ENCODE measurements at places on chromosomes 6 and 20.

- DNase-seq = no peak
Observed at GRCh38 chr6:113596387-113597230, 260.5 kb upstream of the MARCKS start.

GRCh38 chr6:49423817-49424216 lies 39.2 kb downstream of the MMUT start:
- no peak for DNase-seq

- DNase-seq = no peak
Observed at GRCh38 chr6:11778036-11778435, 567 bp downstream of the ADTRP start.

DNA sequence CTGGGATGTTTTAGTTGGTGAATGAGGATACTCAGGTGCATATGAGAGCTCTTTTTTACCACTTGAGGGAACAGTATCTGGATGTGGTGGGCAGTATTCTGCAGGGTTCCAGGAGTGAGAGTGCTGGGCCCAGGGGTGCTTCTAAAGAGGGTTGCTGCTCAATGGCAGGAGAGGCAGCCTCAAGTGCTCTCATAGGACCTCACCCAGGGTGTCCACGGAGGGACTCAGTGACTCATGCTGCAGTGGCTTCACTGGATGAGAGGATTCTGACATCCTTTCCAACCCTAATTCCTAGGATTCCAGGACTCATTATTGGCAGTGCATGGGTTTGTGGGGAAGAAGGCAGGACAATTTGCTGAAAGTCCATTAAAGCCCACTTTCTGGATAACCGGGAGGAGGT lies 176.6 kb upstream of the FERMT1 start:
- DNase-seq = no peak

GRCh38 chr6:13907001-13907350 lies 17.8 kb upstream of the RNF182 start:
- no peak for DNase-seq

DNA sequence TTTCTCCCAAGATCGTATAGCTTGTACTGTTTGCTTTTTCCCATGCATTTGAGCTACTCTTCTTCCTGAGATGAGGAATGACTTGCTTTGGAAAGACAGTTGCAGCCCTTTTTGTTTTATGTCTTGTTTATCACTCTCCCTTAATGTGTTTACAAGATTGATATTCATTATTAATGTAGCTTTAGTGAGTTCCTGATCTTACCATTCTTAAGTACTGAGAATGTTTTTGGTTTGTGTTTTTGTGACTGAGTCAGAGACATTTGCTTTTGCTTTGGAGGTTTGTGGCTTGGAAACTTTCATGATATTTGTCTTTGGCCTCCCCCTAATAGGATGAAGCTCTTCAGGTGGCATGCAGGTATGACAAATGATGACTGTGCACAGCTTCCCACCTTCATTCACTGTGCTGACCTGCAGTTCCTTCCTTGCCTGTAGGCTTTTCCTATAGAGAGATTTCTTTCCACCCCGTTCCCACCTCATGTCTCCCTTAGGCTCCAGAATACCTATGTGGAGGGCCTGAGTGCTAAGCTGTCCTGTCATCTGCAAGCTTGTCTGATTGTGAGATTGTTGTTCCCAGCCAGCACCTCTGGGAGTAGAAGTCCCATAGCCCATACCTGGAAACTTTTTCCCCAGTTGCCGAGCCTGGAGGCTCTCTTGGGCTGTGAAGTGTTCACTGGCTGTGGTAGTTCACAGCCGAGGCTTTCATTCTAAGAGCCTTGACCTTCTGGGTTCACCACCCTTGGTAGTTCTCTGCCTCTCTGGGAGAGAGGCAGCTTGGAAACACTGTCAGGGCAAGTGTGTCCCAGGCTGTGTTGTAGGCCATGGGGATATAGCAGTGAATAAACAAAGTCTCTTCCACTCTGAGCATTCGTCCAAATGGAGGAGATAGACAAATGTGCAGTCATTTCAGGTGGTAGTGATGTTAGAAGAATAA lies 27.1 kb downstream of the CDS2 start:
- DNase-seq = no peak

DNA sequence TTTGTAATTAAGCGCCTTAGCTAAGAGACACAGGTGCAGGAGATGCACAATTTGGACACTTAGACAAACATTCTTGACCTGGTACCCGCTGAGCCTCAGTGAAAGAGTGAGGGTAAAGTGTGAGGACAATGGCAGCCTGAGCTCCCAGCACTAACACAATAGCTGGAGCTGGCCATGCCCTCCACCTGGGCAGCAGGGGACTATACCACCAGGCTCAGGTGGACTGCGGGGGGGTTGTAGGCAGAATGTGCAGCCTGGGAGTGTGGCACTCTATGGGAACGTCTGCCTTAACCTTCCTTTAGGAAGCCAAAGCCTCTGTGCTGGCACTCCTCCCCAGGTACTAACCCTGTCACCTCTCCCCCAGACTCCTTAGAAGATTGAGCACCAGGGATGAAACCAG lies 23.6 kb downstream of the PRKN start:
- no peak for DNase-seq

DNA sequence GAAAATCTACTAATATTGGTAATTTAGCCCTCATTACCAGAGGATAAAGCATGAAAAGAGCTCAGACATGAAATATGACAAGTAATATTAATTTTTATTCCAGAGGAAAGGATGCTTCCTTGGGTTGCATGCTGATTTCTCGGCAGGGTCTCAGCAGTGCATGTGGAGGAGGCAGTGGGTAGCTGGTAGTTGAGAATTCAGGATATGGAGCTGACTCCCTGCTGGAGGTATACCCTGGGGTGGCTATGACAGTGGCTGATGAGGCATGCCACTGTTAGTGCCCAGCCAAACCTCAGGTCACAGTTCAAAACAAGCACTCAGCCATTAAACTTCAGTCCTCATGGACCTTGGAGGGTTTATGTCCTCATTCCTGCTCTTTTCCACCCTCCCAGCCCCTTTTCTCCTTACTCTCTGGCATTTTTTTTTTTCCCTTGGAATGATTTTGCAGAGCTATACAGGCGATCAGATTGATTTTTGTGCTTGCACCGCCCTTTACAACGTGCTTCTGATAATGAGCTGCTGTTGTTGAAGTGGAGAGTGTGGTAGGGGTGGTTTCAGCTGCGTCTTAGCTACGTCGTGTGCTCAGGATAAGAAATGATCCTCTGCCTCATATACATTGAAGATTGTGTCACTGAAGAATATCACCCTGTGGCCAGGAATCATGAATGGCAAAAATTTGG lies 761.9 kb upstream of the MMS22L start:
- DNase-seq = no peak

- DNase-seq = no peak
Observed at GRCh38 chr6:165749163-165749562, 86.1 kb upstream of the PDE10A start.

- DNase-seq = no peak
Observed at GRCh38 chr20:31979713-31980426, 11.9 kb downstream of the XKR7 start.

- no peak for DNase-seq
Observed at GRCh38 chr6:22442826-22443225, 126.5 kb upstream of the HDGFL1 start.

GRCh38 chr6:23350752-23351453 lies 775.1 kb upstream of the NRSN1 start:
- DNase-seq = no peak

- DNase-seq = no peak
Observed at GRCh38 chr6:69994251-69994650, 127.9 kb downstream of the COL19A1 start.
